Endothelial cell of umbilical vein (primary cell): ENCODE measurements at places on chromosomes 1 and 21. TPM values are rescaled to one million over a fixed set of nuclear protein-coding genes. Genes with fewer than 3 reads are reported as not detected.
A peak's percentile ranks its signal among the peaks of the same experiment; 100 is the strongest.

The NBPF6 gene
- polyA plus RNA-seq: not detected in 2 replicates

The MARK1 gene
- polyA plus RNA-seq: 1.2 and 1.4 TPM in 2 replicates

The CELA3A gene
- 0.35 TPM in 1 of 2 replicates, not detected in the other for polyA plus RNA-seq

The ZNF648 gene
- polyA plus RNA-seq: not detected in 2 replicates

The KRTAP19-1 gene
- not detected in 2 replicates for polyA plus RNA-seq

The FAM229A gene
- 8.9 and 9.9 TPM in 2 replicates for polyA plus RNA-seq

The IFT25 gene
- polyA plus RNA-seq: 8.4 and 13.0 TPM in 2 replicates

The NBPF11 gene
- polyA plus RNA-seq: 8.5 and 10.3 TPM in 2 replicates

GRCh38 chr1:220902916-220903315 lies 23.7 kb downstream of the HLX start:
- no peak for DNase-seq

- no peak for DNase-seq
Measured at GRCh38 chr1:77412820-77413530, 131.2 kb downstream of the AK5 start.

DNA sequence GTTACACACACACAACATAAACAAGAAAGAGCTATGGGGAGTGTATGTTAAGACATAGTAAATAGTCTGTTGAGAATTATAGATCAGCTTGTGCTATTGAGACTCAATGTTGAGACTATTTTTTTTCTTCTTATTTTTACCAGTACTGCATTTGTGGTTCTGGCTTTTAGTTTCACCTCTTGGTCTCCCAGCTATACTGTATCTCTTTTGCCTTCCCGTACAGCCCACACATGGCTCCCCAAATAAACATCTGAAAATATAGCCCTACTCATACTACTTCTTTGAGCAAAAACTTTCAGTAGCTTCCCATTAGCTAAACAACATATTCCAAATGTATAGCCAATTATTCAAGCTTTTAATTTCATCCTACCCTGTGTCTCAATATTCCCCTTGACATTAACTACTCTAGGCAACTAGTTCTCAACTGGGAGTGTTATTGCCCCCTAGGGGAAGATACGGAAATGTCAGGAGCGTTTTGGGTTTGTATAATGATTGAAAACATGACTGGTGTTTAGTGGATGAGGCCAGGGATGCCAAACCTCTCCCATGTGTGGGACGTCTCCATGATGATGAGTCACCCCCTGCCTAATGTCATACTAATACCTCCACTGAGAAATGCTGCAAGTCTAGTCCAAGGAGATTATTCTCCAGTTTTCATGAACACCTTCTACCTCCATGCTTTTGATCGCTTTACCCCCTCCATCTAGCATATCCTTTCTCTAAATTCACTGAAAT lies 6.8 kb downstream of the RPE65 start:
- DNase-seq: peak; percentile 53

GRCh38 chr1:246032031-246032551 lies 475.0 kb downstream of the SMYD3 start:
- no peak for DNase-seq

DNA sequence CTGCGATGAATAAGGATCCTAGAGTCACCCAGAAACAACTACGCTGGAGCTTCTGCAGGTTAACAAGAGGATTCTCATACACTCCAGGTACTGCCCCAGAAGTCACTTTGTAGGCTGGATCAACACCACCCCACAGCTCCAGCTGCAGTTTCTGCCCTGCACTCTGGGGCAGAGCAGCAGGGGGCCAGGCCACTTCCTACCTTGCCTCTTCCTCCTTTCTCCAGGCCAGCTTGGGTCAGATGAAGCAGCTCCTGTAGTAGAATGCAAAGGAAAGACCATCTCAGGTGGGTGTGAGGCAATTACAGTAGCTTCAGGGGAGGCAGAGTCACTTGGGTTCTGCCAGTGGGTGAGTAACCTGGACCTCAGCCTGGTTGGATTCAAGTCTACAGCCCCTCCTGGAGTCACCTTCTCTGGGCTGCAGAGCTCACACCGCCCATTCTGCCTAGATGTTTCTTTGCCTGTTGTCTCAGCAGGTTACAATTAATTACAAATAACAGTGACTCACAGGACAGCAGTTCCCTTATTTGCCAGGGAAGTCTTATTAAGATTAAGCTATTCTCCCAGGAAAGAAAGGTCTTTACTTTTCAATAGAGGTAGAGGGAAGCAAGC lies 24.4 kb upstream of the BCAR3 start:
- DNase-seq: no peak

- no peak for DNase-seq
Measured at GRCh38 chr1:34167389-34167788, 2.4 kb upstream of the CSMD2 start.

DNA sequence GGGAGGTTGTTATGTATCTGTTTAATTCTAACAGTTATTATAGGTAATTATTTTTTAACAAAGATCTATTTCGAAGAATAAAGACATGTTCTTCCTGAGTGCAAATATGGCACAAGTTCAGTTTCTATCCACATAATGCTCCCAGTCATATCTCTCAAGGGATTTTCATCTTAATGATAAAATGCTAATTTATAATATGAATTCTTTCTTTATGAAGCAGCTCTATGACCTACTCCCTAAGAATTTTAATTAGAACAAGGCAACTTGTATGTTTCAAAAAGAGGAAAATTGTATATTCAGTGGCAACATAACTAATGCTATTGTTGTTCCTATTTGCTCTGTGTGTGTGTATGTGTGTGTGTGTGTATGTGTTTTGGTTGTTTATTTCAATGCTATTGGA lies 1222.1 kb upstream of the NCAM2 start:
- no peak for DNase-seq

GRCh38 chr1:26531651-26532131 lies 2.1 kb downstream of the RPS6KA1 start:
- no peak for DNase-seq

- no peak for DNase-seq
Measured at GRCh38 chr1:8717148-8717547, 100.3 kb downstream of the RERE start.

DNA sequence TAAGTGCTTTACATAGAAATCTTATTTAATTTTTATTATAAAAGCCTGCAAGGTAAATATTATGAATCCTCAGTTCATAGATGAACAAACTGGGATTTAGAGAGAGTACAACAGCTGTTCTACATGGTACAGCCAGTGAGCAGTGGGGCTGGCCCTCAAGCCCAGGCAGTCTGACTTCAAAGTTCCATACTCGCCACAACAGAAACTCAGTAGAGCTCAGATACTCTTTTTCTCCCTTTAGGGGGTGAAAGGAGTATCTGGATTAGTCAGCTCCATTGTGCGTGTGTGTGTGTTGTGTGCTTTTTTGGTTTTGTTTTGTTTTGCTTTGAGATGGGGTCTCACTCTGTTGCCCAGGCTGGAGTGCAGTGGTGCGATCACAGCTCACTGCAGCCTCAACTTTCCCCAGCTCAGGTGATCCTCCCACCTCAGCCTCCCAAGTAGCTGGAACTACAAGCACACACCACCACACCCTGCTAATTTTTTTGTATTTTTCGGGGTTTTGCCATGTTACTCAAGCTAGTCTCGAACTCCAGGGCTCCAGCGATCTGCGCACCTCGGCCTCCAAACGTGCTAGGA lies 378.5 kb downstream of the SMYD3 start:
- DNase-seq: no peak

- DNase-seq: no peak
Measured at GRCh38 chr1:185668013-185668412, 66.2 kb upstream of the HMCN1 start.
